ENCODE measurements at places on chromosomes 12 and 14.

GRCh38 chr14:43132441-43132840 lies 1374.6 kb downstream of the FSCB start:
- no peak for DNase-seq

GRCh38 chr12:64840119-64840518 lies 15.7 kb downstream of the TBC1D30 start:
- DNase-seq: no peak

- DNase-seq: no peak
Measured at GRCh38 chr14:92994131-92994676, 71.3 kb downstream of the CHGA start.

GRCh38 chr12:13069380-13069779 lies 25.2 kb downstream of the FAM234B start:
- DNase-seq: no peak

DNA sequence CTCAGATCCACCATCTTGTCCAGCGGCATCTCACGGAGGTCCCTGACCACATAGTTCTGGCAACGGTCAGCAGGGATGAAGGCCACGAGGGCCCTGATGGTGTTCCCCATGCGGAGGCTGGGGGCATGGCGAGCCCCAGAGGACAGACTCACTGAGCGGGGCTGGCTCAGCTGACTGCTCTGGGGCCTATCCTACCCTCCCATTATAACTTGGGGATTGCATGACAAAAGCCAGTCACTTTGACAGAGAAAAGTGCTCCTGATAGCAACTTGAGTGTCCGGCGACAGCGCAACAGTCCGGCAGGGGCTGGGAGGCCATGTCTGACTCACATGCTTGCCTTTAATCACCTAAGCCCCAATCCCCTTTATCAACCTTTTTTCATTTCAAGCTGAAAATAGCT lies at the start of gene LRRC10:
Gene LRRC10 (minus strand): TSS at position 179 of the 400 bp plus-strand sequence. CDS start 69 bp downstream, at position 110.
- DNase-seq: no peak

GRCh38 chr12:106646472-106646871 lies 63.7 kb downstream of the RFX4 start:
- DNase-seq: no peak
